ENCODE measurements at places on chromosomes 5 and 9.

GRCh38 chr5:132024117-132024435, 12.6 kb upstream of the ACSL6 start:
- no peak for DNase-seq

- no peak for DNase-seq
Measured at GRCh38 chr9:38362852-38363588, 29.5 kb upstream of the ALDH1B1 start.

- DNase-seq = no peak
Measured at GRCh38 chr5:138065102-138065501, 18.7 kb upstream of the WNT8A start.

- no peak for DNase-seq
Measured at GRCh38 chr5:168172760-168173223, 118.7 kb upstream of the WWC1 start.

GRCh38 chr9:91177661-91178280, 183.9 kb downstream of the AUH start:
- DNase-seq = no peak

- no peak for DNase-seq
Measured at GRCh38 chr5:78824831-78825281, 160.3 kb downstream of the ARSB start.

DNA sequence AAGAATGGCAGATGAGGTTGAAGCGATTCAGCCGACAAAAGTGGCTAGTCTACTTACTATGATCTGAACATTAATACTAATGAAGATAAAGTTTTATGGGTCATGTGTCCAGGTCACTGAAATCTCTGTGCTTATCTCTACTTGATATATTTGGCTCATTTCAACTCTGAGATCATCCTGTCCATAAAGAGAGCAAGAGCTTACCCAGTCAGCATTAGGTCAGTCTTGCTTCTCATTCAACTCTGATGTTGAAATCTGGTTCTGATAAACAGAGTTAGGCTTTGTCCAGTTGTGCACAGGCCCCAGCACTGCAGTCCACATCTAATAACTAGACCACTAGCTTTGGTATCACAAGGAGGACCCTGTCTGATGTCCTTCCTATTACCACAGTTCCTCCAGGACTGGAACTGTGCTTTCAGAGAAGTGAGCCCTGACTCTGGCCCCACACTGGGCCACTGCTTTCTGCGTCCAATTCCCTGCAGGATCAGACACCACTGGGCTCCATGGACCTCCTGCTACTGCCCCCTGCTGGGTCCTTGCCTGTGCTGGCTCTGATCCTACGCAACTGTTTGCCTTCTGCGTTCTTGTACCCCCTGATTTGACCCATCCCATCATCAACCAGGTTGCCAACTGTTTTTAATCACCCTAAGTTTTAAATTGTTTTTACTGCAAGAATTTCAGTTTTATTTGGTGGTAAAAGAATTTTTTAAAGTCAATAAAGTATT, 23.7 kb upstream of the FAM120A start:
- DNase-seq = no peak

GRCh38 chr9:105968811-105969466, 274.6 kb downstream of the TMEM38B start:
- no peak for DNase-seq

Data from activated CD4-positive, alpha-beta T cell treated with anti-CD3 and anti-CD28 coated beads for 4 hours (primary cell).